ENCODE measurements at places on chromosomes 5 and 9.
A peak's percentile ranks its signal among the peaks of the same experiment; 100 is the strongest.

- no peak for DNase-seq
Observed at GRCh38 chr5:178327931-178328711, 95.5 kb upstream of the PHYKPL start.

GRCh38 chr9:69794356-69794755 is 26.3 kb upstream of the CFAP95 start:
- DNase-seq, result no peak

DNA sequence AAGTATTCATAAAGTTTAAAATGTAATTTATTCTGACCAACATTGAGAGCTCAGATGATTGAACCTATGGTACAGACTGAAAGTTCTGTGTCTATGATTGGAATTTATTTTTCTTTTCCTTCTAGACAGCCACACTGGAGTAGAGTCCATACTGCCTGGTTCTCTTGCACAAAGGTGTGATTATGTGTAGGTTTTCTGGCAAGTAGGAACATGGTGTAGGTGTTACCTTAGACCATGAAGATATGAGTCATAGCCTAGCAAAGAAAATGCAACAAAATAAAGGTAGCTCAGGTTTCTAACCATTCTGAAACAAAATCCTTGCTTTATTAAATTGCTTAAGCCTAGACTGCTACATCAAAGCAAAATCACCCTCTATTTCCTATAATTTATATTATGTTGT is 143.4 kb downstream of the CDH12 start:
- DNase-seq, result no peak

GRCh38 chr9:73813546-73813945 is 661.9 kb downstream of the ANXA1 start:
- DNase-seq, result no peak

- peak; percentile 34 for DNase-seq
Observed at GRCh38 chr5:157494178-157494832, 34.3 kb downstream of the NIPAL4 start.

DNA sequence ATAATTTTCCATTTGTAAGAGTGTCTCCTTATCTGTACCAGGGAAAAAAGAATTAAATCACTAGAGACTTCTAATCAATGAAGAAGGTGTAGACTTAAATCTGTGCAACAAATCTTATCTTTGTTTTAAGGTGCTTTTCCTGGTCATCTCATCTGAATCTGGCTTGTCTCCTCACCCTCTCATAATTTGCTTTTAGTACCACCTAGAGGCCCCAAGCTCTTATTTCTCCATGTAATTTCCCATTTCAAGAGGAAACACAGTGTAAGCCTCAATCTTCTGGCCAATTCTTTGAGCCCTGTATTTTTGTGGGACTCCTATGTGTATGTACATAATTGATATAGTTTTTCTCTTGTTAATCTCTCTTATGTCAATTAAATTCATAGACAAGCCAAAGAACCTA is 1975.3 kb upstream of the CDH6 start:
- DNase-seq, result no peak

GRCh38 chr9:14466429-14466818 is 152.5 kb upstream of the NFIB start:
- DNase-seq, result no peak

DNA sequence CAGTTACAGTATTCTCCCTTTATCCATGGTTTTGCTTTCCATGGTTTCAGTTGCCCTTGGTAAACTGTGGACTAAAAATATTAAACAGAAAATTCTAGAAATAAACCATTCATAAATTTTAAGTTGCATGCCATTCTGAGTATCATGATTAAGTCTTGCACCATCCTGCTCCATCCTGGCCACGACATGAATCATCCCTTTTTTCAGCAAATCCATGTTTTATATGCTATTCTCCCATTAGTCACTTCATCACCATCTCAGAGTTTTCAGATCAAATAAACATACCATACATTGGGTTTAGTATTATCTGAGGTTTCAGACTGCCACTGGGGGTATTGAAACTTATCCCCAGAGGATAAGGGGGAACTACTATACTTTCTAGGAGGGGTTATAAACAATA is 234.4 kb upstream of the ATP10B start:
- no peak for DNase-seq

DNA sequence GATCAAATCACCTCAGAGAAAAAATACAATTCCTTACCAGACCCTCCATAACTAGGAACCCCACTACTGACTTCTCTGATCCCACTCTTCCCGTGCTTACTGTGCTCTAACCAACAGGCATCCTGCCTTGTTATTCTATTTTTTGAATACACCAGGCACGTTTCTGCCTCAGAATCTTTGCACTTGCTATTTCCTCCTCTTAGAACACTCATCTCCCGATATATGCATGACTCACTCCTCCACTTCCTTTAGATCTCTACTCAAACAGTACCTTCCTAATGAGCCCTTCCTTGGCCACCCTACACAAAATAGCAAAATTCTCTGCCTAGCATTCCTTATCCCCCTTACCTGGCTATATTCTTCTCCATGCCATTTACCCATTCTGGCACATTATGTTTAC is 43.9 kb downstream of the MAPKAP1 start:
- no peak for DNase-seq

DNA sequence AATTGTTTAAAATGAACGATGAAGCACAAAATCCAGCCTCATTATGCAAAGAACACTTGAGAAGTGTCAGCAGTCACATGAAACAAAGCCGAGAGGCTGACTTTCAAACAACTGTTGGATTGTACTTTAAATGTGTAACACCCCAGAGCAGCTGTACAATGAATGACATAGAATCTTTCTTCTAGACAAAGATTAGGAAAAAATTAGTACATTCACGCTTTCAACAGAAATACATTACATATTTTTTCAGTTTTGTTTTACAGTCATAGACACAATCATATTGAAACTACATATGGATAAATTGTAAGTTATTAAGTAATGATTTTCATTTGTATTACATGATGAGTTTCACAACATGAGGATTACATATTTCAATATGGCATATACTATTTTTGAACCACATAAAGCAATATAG is 10.6 kb upstream of the AGXT2 start:
- DNase-seq, result no peak

DNA sequence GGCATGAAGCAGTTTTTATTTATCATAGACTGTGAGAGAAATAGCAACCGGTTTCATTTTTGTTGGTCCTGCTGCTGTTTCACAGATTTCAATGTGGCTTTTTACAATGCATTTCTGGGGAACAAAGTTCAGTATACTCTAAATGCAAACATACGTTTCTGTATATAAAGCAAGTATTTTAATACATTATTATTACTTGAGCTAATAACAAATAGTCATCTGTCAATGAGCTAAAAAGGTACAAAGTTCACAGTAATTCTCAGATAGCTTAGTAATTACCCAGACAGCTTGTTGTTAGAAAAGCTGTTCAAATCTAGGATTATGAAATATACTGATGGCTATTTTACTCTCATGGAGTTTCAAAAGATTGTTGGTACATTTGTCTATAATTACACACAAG is 50.8 kb downstream of the PBX3 start:
- no peak for DNase-seq

DNA sequence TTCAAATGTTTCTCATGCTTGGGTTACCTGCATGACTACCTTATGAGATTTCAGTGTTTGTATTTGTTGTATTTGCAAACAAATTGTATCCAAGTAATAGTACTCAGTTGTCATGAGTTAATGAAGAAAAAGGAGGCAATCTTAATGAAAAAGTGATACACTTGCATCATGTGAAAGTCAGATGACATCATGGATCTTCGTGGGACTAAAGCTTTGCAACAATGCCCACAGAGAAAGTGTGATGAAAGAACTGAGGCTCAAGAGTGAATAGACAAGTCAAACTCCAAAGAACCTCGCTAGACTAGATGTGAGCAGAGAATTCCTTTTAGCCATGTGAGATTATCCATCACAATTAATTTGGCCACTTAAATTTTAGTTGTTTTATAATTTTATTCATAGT is 75.4 kb upstream of the ADRB2 start:
- no peak for DNase-seq

GRCh38 chr5:102090770-102091169 is 205.3 kb downstream of the SLCO4C1 start:
- DNase-seq, result no peak

DNA sequence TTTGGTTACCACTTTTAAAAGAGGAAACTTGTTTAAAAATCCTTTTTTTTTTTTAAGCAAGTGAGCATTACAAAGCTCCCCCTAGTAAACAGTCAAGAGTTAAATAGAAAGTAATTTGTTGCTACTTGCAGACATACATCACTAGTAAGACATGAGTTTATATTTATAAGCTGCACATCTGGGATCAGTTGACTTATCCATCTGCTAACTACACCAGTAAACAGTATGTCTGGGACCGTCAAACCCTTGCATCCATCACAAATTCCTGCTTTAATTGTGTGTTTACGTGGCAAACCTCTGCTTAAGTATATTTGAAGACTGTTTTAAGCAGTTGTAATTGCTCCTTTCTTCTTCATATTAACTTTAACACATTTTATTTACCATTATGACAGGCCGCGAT is 146.8 kb downstream of the EBF1 start:
- DNase-seq, result no peak

DNA sequence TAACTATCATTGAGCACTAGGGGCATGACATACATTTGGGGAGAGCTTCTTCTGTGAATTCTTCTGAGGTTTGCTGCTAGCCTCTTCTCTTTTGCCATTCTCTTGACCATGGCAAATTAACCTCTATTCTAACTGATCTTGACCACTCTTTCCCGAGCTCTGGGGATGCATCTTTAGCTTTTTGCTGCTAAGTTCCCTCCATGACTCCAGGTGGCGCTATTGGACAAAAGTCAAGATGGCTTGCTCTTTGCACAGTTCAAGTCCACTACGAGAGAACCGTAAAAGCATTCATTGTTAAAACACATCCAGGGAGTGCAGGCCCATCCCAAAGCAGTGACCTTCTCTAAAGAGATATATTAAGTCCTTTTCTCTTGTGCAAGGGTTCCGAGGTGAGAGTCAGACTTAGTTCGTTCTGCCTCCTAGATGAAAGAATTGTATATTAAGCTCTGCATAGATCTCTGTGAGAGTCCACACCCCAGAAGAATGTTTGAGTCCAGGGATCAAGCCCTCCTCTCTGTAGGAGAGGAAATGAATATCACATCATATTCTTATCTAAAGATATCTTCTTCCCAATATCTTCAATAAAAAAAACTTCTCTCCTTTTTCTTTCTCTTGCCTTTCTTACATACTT is 1152.9 kb upstream of the CDH6 start:
- DNase-seq, result no peak

DNA sequence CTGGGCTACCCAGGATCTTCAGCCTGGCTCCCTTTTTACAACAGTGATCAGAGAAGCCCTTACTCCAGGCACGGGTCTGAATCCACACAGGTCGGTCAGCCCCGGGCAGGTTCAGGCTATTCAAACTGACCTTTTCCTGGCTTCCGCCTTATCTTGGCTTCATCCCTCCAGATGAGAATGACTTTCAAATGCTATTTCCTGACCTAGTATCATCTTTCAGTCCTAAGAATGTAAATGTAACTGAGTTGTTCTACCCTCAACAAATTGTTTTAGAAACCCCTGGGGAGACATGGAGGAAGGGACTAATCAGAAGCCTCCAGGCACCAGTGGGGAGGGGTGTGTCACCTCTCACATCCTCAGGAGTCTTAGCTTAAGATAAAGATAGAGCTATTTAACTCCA is 213.2 kb downstream of the EPB41L4A start:
- DNase-seq, result no peak

DNA sequence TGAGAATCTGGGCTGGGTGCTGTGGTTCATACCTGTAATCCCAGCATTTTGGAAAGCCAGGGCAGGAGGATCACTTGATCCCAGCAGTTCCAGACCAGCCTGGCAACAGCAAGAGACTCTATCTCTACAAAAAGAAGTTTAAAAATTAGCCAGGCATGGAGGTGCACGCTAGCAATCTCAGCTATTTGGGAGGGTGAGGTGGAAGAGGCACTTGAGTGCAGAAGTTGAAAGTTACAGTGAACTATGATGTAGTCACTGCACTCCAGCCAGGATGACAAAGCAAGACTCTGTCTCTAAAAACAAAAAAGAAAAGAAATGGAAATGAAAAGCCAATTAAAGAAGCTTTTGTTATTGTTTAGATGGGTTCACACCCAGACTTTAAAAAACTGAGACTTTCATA is 131.6 kb upstream of the RASA1 start:
- no peak for DNase-seq

DNA sequence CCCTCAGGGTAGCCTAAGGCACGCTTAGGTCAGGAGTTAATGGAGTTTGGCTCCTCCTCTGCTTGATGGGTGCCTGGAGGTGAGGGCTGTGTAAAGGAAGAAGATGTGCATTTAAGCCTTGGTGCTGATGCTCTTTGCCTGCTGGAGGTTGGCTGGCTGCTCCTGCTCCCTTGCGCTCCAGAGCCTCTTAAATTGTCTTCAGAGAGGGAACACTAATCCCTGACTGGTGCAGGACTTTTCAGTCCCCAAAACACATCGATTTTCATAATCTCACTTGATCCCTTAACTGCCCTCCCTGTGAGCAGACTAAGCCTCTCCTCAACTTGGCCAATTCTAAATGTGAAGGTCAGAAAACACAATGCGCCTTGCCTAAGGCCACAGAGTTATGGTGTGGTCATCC is 16.2 kb upstream of the TCOF1 start:
- no peak for DNase-seq

DNA sequence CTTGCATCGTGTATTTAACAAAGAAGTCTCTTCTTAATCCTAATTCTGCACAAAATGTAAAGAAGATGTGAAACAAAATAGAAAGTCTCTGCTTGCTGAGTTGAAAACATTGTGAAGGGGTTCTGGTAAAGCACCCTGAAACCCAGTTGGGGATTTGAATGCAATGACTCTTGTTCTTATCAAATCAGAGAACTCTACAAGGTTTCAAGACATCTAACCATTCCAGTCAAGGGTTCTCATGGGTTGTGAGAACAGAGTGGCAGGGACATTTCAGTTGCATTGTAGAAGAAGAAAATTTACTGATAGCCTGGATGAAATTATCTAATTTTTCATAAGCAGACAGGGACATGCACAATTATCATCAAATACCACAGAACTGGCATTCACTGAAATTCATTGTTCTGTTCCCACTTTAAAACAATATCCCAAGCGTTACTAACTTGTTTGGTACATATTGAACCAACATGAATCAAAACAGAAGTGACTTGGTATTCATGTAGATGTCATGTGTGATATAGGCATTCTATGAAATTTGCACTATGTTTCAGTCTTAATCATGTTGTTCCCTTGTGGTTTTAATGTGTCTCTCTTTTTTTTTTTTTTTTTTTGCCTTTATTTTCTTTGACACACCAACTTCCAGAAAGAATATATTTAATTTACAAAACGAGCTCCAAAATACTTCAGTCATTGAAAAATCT is 563.3 kb downstream of the IRX1 start:
- DNase-seq, result no peak

- DNase-seq, result no peak
Observed at GRCh38 chr5:59190746-59191145, 607.9 kb downstream of the RAB3C start.

Measured in stimulated activated naive B cell treated with anti-CD40 and anti-IgM and Interleukin-4, amounts not matched to agents 10 μg/mL and 1 μg/mL and 100 μg/mL, for 72 hours (primary cell).